EH (cell line): ENCODE measurements at places on chromosomes 3 and 15.

- no peak for DNase-seq
These were observed 126.7 kb upstream of the PHLDB2 start for GRCh38 chr3:111732252-111732879.

- no peak for DNase-seq
These were observed 35.0 kb upstream of the BSN start for GRCh38 chr3:49519296-49519695.

- DNase-seq, result no peak
These were observed 6.1 kb downstream of the WNT7A start for GRCh38 chr3:13873818-13874217.

DNA sequence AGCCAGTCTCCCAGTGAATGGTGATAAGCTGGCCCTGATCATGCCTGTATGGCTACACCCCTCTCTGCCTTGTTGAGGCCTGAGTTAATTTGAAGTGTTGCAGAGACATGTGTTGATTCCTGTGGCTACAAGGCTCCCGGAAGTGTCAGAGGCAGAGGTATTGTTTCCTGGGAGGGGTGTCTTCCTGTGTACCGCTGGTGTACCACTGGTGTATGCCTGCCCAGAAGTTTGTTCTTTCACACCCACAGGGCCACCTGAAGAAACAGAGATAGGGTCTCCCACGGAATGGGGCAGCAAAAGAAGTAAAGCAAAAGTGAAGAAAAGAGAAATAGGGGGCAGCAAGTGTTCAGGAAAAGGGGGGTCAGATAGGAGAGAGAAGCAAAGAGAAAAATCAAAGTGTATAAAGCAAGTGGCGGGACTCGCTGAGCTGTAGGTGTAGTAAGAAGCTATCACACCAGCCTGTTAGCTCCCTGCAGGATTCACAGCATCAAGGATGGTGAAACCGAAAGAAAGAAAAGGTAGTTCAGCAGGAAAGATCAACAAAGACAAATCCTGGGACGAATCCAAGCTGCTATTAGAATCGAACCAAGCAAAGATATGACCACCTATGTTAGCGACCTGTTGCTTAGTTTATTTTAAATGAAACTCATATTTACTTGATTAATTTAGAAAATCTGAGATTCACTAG lies 36.6 kb upstream of the CD47 start:
- no peak for DNase-seq

GRCh38 chr3:170469151-170470062 lies 50.7 kb downstream of the CLDN11 start:
- DNase-seq, result peak; percentile 95

GRCh38 chr15:85889956-85890619 lies 95.4 kb upstream of the KLHL25 start:
- DNase-seq, result no peak

- DNase-seq, result peak; percentile 48
These were observed 2.9 kb downstream of the PLXND1 start for GRCh38 chr3:129603561-129603942.

- DNase-seq, result no peak
These were observed 276.3 kb upstream of the DNAJC19 start for GRCh38 chr3:181265750-181266333.

GRCh38 chr15:34043813-34044212 lies 4.8 kb upstream of the AVEN start:
- DNase-seq, result no peak

DNA sequence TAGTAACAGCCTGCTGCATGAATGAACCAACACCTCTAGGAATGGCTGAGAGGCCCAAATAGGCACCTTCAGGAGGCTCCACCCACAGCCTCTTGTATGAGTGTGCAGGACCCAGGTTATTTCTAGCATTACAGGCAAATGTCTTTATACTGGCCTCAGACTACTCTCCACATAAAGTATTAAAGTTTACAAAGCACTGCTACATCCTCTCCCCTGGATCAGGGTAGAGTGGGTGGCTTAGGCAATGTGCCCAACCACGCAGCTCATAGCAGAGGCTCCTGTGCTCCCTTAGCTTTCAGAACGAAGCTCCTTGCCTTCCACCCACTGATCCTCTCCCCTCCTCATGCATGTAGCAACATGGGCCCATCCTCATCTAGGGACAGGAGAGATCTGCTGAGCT lies 16.3 kb downstream of the TMEM43 start:
- no peak for DNase-seq

DNA sequence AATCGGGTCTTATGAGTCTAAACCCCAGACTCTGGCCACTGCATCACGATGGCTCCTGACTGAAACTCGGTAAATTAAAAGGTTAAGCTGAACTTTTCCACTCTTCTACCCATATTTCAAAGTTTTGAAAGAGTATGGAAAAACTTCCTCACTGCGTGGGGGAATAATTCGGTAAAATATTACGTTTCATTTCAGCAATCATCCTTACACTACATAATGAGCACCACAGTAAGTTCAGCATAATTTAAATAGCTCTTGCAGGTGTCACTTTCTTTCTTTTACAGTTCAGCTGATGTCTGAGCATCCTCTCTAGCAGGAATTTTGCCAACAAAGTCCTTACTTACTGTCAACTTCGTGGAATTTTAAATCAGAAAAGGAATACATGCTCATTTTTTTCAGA lies 17.5 kb downstream of the SRGAP3 start:
- DNase-seq, result no peak

GRCh38 chr3:11146773-11147660 lies 7.3 kb upstream of the HRH1 start:
- peak; percentile 32 for DNase-seq

DNA sequence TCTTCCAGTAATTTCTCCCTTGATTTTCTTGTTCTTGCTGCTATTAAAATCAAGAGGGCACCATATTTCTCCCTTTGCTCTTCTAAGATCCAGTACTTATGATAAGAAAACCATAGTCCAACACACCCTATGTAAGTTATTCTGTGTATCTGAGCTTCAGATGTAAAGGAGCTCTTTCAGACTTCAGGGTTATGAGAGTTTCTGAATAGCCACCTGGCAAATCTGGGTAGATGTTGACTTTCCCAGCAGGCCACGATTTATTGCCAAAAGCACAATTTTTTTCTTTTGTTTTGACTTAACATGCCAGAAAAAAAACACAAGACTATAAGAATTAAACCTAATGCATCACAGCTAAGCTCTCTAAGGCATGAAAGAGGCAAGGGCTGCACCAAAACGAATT lies 1045.0 kb downstream of the FHIT start:
- no peak for DNase-seq

- no peak for DNase-seq
These were observed 8.8 kb downstream of the MAP2K5 start for GRCh38 chr15:67551207-67551743.
